ENCODE measurements at places on chromosomes 12 and 14. TPM values are rescaled to one million over a fixed set of nuclear protein-coding genes. Genes with fewer than 3 reads are reported as not detected.

R3HDM2 gene
- 73.5 TPM for total RNA-seq

FBRSL1 gene
- 67.1 TPM for total RNA-seq

CMA1 gene
- total RNA-seq, result 0.29 TPM

HCAR1 gene
- total RNA-seq, result 0.20 TPM

MGST1 gene
- total RNA-seq, result 410 TPM

CCDC38 gene
- not detected for total RNA-seq

FBLN5 gene
- 241 TPM for total RNA-seq

BCL11B gene
- 7.9 TPM for total RNA-seq

C12orf56 gene
- total RNA-seq, result 0.52 TPM

KRT78 gene
- not detected for total RNA-seq

PRR4 gene
- 2.6 TPM for total RNA-seq

HOXC11 gene
- total RNA-seq, result not detected

CLEC1A gene
- 3.5 TPM for total RNA-seq

STX2 gene
- total RNA-seq, result 16.2 TPM

SERPINA9 gene
- total RNA-seq, result not detected

ZNF891 gene
- total RNA-seq, result 2.6 TPM

TSPAN8 gene
- total RNA-seq, result 345 TPM

PMEL gene
- total RNA-seq, result 2.9 TPM

PTPRQ gene
- 1.3 TPM for total RNA-seq

RGS6 gene
- total RNA-seq, result 1.1 TPM

GLI1 gene
- 6.2 TPM for total RNA-seq

SLC10A1 gene
- total RNA-seq, result 0.86 TPM

GZMB gene
- 2.8 TPM for total RNA-seq

IAPP gene
- not detected for total RNA-seq

CIDEB gene
- total RNA-seq, result 25.6 TPM

KRT85 gene
- not detected for total RNA-seq

PAH gene
- total RNA-seq, result 958 TPM

HOXC4 gene
- 0.89 TPM for total RNA-seq

KIF5A gene
- total RNA-seq, result 0.81 TPM

CLEC6A gene
- not detected for total RNA-seq

SLC8A3 gene
- 1.5 TPM for total RNA-seq

RERG gene
- total RNA-seq, result 5.9 TPM

MYH6 gene
- not detected for total RNA-seq

ASB2 gene
- total RNA-seq, result 28.0 TPM

PPP1R1A gene
- 17.2 TPM for total RNA-seq

RILPL2 gene
- 6.2 TPM for total RNA-seq

PRIMA1 gene
- 5.0 TPM for total RNA-seq

PLEK2 gene
- 10.5 TPM for total RNA-seq

E2F7 gene
- 0.55 TPM for total RNA-seq

RESF1 gene
- 66.1 TPM for total RNA-seq

ACIN1 gene
- 196 TPM for total RNA-seq

FOXA1 gene
- total RNA-seq, result 17.3 TPM

ZC2HC1C gene
- 3.9 TPM for total RNA-seq

PLBD1 gene
- total RNA-seq, result 41.9 TPM

RIPK3 gene
- 56.5 TPM for total RNA-seq

PIWIL1 gene
- total RNA-seq, result 0.12 TPM

GPR84 gene
- total RNA-seq, result 1.8 TPM

CARMIL3 gene
- 1.6 TPM for total RNA-seq

GDF3 gene
- not detected for total RNA-seq

TMPRSS12 gene
- total RNA-seq, result not detected

PLEKHG7 gene
- total RNA-seq, result 0.29 TPM

P2RX2 gene
- total RNA-seq, result not detected

ENDOU gene
- total RNA-seq, result not detected
